GM20000 (cell line): ENCODE measurements at places on chromosomes 2 and 18.

- no peak for DNase-seq
Measured at GRCh38 chr2:60175290-60175689, 378.2 kb downstream of the BCL11A start.

- DNase-seq, result no peak
Measured at GRCh38 chr2:41886145-41886664, 161.6 kb upstream of the PKDCC start.

DNA sequence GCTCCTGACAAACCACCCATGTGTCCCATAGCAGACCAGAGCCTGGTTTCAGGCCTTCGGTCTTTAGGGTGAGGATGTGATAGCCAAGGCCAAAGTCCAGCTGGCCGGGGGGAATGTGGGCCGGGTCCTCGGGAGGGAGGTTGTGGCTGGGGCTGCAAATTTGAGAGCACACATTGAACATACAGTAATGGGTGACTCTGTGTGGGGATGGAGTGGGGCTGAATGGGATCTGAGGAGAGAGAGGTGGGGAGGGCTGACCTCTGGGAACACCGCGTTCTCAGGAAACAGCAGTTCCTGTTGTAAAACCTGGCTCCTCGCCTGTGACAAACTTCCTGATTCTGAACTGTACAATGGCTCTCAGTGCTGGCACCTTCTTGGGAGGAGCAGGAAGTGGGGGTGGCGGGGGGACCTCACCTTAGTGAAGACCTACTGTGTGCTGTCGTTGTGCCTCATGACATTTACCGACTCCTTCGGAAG is 48.8 kb downstream of the MCFD2 start:
- no peak for DNase-seq

- no peak for DNase-seq
Measured at GRCh38 chr18:74623047-74623816, 25.6 kb downstream of the ZNF407 start.

GRCh38 chr18:35073186-35074105 is 32.2 kb downstream of the MAPRE2 start:
- DNase-seq, result no peak

- DNase-seq, result no peak
Measured at GRCh38 chr2:41495050-41495449, 552.8 kb upstream of the PKDCC start.
